ENCODE measurements at places on chromosomes 1 and 21.

DNA sequence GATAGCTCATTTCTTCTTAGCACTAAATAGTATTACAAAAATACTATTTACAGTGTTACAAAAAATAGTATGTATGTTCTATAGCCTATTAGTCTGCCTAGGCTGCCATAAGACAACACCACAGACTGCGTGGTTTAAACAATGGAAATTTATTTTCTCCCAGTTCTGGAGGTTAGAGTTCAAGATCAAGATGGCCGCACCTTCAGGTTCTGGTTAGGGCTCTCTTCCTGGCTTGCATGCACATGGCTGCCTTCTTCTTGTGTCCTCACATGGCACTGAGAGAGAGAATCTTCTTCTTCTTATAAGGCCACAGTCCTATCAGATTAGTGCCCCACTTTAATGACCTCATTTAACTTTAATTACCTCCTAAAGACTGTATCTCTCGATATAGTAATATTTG is 4.1 kb downstream of the ATF6 start:
- no peak for DNase-seq

- no peak for DNase-seq
Observed at GRCh38 chr1:28246427-28246832, 10.5 kb downstream of the ATP5IF1 start.

DNA sequence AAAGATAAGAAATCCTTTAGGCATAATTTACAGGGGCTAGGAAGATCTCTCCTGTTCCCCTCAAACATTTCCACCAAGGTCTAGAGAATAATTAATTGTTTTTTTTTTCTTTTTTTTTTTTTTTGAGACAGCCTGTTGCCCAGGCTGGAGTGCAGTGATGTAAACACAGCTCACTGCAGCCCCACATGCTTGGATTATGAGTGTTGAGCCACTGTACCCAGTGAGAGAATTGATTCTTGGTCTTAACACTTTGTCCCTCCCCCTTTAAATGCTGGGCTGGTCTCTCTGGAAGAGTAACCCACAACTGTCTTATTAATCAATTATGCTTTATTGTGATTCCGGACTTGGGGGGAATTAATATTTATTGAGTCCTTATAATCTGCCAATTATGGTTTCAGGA is 33.4 kb downstream of the ATF3 start:
- DNase-seq, result no peak

DNA sequence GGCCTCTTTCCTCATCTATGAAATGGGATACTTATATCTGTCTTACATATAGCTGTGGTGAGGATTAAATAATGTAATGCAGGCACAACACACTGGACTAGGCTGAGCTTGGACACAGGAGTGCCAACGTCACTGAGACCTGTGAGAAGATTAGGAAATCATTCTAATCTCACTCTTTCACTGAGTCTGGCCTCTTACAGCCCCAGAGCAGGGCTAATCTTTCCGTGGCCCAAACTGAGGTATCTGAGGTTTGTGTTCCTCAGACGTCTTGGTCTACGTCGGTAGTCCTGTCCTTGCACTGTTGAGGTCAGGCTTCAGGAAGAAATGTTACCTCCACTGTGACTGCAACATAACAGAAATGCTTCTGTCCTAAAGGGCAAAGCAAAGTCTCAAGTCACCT is 22.6 kb upstream of the A3GALT2 start:
- no peak for DNase-seq

- peak; percentile 60 for DNase-seq
Observed at GRCh38 chr1:34597877-34598514, 156.9 kb upstream of the GJB5 start.

GRCh38 chr1:220878191-220879075 is 810 bp upstream of the HLX start:
- no peak for DNase-seq

- DNase-seq, result no peak
Observed at GRCh38 chr1:1299686-1300351, 7.9 kb downstream of the ACAP3 start.

DNA sequence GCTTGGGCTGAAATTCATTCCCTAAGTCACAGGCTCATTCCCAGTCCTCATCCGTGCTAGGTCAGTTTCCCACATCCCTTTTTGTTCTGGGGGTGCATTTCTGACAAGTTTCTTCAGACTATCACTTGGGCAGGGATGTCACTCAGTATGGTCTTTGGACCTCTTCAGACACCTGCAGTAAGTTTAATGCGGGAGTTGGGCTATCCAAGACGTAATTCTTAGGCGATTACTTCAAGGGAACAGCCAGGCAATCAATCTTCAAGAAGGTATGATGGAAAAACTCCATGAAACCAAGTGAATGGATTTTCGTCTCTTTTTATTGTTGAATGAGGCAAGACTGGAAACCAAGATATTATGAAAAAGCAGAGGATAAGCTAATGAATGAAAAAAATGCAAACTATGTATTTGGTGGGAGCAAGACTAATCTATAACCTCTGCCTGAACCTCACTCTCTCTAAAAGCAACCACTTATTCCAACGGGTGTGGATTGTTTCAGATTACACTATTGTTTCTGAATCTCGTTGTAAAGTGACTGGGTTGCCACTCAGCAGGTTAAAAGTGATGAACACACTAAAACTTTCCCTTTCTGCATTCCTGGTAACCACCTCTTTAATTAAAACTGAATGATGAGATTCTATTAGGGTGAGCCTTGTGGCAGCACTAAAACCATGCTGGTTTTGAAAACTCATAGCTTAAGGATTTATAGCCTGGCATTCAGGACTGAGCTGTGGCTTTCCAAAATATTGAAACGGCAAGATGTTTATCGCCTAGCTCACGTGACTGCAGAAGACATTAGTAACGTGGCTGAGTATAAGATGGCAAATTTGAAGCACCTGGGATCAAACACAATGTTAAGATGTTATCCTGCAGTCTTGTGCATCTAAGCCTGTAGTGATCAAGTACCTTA is 1.1 kb downstream of the RASAL2 start:
- DNase-seq, result no peak

DNA sequence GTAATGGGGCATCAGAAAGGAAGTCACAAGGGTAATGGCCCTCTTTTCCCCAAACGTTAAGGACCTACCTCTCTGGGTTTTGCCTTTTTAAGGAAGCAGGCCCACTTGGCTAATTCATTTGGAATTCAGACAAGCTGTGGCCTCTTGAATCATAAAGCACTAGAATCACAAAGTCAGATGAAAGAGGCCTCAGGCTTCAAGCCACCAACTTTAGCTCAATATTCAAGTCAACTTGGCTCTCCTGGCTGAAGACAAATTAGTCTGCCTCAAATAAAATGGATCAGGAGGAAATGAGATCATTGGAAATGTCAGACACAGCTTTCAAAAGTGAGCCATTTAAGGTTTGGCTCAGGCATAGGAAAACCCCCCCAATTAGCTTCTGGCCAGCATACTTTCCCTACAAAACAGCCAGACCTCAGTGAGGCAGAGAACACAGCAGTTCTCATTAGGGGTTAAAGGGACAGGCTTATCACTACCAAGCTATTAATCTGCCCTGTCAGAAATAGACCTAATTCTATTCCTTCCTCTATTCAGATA is 34.3 kb downstream of the SLC35D1 start:
- DNase-seq, result no peak

GRCh38 chr1:87146538-87146937 is 182.1 kb upstream of the LMO4 start:
- DNase-seq, result no peak
